ENCODE measurements at places on chromosomes 5 and 9.

DNA sequence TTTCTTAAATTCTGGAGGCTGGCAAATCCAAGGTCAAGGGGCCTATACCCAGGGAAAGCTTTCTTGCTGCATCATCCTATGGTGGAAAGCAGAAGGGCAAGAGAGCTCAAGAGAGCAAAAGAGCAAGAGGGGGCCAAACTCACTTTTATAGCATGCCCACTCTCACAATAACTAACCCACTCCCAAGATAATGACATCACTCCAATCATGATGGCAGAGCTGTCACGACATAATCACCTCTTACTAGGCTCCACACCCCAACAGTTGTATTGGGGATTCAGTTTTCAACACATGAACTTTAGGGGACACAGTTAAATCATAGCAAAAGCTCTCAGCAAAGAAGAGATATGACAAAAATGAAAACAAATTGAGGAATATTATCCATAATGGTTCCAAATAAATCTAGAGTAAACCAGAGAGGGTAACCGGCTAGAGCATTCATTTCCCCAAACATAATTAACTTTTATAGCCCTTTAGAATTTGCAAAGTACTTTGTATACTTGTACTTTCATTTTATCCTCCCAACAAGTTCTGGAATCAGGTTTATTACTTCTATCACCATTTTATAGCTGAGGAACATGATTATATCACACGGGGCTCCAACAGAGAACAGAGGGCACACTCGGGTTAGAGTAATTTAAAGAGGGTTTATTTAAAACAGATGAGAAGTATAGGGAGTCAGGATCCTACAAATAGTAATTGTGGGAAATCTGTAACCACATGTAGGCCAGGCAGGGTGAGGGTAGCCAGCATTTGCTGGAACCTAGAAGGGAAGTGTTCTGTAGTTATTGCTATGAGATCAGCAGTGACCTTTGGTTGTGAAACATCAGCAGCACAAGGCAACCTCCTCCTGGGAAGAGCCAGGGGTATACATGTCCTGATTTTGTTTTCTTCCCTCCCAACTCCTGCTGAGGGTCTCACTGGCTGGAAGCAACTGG, 7.2 kb upstream of the TARS1 start:
- no peak for DNase-seq

- no peak for DNase-seq
Observed at GRCh38 chr9:10000669-10001068, 612.1 kb downstream of the PTPRD start.

DNA sequence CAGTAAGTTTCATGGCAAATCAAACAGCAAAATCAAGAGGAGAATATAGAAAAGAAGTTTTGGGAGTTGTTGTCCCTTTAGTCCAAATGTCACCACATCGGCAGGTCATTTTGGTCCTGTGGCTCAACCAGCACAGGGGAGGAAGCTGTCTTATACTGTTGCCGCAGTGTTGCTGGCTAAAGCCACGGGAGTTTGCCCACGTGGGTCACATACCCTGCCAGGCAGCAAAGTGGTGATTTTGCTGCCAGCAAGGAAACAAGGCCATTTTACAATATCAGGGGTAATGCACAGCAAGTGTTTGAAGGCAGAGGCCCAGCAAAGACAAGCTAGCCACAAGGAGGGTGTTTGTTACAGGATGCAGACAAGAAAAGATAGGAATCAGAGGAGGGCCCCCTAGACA, 14.5 kb downstream of the GABRA6 start:
- DNase-seq, result no peak

GRCh38 chr9:131960311-131960710, 119.4 kb downstream of the MED27 start:
- no peak for DNase-seq

GRCh38 chr9:14326264-14326826, 12.4 kb upstream of the NFIB start:
- no peak for DNase-seq

GRCh38 chr5:5316334-5316733, 106.1 kb upstream of the ICE1 start:
- no peak for DNase-seq

- no peak for DNase-seq
Observed at GRCh38 chr5:55021821-55022220, 2.2 kb upstream of the GZMK start.

DNA sequence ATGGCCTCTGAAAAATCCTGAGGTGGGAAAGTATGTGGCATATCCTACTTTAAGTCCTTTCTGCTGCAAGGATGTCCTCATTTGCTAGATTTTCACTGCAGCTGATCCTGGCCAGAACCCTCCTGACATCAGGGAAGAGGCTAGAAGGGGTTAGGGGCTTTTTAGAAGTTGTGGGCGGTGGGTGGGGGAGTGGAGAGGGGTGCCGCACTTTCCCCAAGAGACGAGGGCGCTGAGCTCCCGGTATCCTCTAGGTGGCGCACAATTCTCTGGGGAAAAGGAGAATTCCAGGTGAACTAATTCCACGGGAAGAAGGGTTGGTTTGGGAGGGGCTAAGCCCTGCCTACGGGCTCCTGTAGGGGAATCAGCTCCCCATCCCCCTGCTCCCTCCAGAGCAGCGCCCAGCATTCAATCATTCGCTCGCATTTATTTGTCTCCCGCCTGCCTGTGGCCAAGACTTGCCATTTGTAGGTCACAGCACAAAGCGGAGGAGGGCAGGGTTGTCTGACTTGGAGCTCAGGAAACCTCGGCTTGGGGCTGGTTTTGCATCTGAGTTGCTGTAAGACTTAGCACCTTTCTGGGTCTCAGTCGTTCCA, 42.9 kb upstream of the HAND1 start:
- DNase-seq, result no peak

DNA sequence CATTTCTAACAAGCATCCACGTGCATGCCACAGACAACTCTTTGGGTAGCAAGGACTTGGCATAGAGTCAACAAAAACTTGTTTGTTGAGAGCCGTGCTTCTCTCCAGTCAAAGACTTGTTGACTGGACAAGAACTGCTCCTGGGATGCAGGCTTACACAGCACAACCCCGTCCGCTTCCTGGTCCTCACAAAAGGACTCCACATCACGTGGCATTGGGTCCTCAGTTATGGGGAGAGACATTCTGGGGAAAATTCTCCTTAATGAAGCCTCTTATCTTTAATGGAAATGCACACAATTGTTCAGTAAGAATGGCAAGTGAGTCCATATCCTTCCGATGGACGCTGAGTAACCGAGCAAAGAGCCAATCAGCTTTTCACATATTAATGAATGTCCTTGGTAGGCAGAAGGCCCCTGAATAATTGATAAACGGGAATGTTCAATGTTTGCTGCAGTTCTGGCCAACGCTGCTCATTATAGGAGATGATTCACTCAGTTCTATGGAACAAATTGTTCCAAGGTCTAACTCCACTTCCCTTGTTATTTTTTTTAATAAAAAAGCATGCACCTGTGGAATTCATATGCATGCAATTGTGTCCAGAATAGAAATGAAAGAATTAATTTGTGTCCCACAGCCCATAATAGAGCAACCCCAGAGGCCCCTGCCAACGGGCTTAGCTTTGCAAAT, 97.0 kb upstream of the ZNF366 start:
- DNase-seq, result no peak

DNA sequence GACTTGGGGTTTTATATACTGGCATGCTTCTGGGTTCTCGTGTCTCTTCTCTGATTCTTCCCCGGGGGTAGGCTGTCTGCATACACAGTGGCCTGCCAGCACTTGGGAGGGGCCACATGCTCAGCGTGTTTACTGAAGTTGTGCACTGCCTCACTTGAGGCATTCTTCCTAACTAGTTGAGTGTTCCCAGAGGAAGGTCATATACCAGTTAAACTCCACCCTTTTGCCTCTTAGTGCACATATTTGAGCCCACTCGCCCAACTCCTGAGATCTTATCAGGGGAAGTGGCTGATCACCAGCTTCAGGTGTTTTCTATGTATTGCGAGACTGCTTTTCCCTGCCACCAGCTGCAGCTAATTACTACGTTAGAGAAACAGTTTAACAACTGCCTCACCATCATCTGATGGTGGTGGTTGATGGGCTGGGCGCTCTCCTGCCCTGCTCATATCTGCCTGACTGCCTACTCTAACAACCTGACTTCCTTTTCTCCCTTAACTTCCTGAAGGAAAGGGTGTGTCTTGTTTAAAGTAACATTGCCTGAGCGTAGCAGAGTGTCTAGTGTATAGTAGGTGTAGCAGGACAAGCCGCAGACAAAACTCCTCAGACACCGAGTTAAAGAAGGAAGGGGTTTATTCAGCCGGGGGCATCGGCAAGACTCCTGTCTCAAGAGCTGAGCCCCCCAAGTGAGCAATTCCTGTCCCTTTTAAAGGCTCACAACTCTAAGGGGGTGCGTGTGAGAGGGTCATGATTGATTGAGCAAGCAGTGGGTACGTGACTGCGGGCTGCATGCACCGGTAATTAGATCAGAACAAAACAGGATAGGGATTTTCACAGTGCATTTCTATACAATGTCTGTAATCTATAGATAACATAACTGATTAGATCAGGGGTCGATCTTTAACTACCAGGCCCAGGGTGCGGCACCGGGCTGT, 60.1 kb upstream of the CLINT1 start:
- peak; percentile 2 for DNase-seq

- no peak for DNase-seq
Observed at GRCh38 chr5:178206166-178207101, 2.1 kb downstream of the HNRNPAB start.

DNA sequence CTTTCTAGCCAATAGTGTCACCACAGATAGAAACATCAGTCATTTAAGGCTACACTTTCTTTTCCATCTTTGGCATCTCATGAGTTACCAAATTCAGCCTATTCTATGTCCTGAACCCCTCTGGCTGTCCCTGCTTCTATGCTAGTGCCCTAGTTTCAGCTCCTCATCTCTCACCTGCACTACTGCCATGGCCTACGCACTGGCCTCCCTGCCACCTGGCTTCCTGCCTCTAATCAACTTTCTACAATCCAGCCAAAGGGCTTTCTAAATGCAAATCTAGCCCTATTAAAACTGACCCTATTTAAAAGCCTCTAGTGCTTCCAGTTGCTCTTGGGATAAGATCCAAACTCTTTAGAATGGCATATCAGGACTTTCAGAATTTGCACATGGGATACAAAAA, 482.9 kb downstream of the TMEM38B start:
- no peak for DNase-seq

DNA sequence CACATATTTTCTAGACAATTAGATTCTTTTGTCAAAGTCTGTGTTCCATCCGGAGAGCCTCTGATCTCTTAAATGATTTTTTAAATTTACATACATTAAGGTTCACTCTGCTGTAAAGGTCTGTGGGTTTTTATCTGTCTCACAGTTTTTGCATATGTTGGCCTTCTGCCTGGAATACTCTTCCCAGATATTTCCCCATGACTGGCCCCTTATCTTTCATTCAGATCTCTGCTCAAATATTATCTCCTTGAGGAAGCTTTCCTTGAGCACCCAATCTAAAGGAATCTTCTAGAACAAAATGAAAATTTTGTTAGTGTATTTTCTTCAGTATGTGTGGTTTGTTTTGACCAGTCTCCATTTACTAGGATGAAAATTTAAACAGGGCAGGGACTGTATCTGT, 26.3 kb downstream of the FAF2 start:
- DNase-seq, result no peak

DNA sequence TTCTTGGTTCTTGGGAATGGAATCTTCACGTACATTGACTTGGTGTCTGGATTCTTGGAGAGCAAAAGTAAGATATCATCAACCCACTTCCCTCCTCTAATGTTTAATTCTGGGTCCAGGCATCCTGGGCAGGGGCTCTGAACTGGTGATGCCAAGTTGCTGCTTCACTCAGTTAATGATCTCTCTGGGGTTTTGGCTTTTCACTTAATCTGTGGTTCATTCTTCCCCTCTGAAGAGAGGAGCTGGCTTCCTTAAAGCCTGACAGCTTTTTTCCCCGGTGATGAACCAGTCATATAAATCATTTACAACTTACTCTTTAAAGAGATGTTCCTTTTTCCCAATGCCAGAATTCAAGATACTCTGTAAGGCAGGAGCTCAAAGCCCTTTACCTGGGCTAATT, 65.9 kb downstream of the ARHGAP26 start:
- no peak for DNase-seq

- no peak for DNase-seq
Observed at GRCh38 chr9:127838375-127839078, 15.9 kb downstream of the ENG start.

- DNase-seq, result no peak
Observed at GRCh38 chr9:126854734-126855133, 5.7 kb upstream of the ZBTB34 start.

GRCh38 chr5:130616161-130616560, 548.9 kb downstream of the HINT1 start:
- no peak for DNase-seq

DNA sequence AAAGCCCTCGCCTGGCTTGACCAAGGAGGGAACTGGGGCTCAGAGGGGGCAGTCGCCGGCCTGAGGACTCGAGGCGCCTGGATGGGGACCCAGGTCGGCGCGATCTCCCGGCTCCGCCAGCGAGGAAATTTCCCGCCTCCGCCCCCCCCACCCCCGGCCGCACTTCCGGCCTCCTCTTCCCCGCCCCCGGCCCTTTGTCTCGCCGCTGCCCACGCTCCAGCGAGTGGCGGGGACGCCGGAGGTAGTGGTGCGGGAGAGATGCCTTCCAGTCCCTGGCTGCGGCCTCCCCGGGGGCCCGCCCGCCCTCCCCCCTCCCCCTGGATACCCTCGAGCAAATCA, 448 bp upstream of the GPRIN1 start:
- DNase-seq, result no peak

- DNase-seq, result no peak
Observed at GRCh38 chr9:69215774-69216485, 41.9 kb downstream of the TJP2 start.

DNA sequence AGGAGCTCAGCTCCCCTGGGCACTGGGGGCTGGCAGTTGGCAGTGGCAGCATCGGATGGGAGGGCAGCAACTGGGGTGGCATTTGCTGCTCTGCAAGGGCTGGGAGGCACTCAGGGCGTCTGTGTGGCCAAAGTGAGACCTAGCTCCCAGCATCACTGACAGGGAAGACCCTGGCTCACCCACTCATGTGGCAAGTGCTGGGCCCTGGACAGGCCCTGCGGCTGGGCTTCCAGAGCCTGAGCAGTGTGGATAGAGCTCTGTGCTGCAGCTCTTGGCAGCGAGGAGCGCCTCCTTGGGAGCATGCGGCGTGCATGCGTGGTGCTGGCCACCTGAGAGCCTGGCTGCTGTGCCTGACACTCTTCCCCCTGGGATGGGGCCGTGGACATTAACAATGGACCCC, 10.2 kb downstream of the CEP72 start:
- DNase-seq, result no peak

DNA sequence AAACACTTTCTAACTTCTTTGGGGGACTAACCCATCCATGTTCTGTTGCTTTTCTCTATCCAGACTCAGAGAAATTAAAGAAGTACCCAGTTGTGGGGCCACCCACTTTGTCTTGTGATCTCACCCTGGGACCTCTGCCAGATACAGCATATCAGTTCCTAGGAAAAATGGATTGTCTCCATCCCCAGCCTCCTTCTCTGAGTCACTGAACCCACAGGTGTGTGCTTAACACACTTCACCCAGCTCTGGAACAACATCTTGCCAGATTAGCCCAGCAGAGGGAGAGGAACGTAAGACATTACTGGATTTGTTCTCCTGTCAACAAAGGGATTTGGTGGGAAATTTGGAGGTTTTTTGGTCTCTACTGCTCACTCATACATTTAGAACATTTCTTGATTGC, 19.2 kb downstream of the FAM240B start:
- no peak for DNase-seq

GRCh38 chr9:87518702-87519335, 21.2 kb downstream of the DAPK1 start:
- DNase-seq, result no peak

- no peak for DNase-seq
Observed at GRCh38 chr9:34524349-34524748, 1.6 kb upstream of the ENHO start.

Measured in activated CD4-positive, alpha-beta T cell treated with anti-CD3 and anti-CD28 coated beads, Interleukin-2, amount 50 U/mL, for 24 hours (primary cell).